Activated CD8-positive, alpha-beta memory T cell treated with anti-CD3 and anti-CD28 coated beads, Interleukin-2, amount 50 U/mL, for 4 hours (primary cell): ENCODE measurements at places on chromosomes 16 and 17.

- DNase-seq = no peak
These were observed 1.6 kb downstream of the DRC7 start for GRCh38 chr16:57696240-57696639.

DNA sequence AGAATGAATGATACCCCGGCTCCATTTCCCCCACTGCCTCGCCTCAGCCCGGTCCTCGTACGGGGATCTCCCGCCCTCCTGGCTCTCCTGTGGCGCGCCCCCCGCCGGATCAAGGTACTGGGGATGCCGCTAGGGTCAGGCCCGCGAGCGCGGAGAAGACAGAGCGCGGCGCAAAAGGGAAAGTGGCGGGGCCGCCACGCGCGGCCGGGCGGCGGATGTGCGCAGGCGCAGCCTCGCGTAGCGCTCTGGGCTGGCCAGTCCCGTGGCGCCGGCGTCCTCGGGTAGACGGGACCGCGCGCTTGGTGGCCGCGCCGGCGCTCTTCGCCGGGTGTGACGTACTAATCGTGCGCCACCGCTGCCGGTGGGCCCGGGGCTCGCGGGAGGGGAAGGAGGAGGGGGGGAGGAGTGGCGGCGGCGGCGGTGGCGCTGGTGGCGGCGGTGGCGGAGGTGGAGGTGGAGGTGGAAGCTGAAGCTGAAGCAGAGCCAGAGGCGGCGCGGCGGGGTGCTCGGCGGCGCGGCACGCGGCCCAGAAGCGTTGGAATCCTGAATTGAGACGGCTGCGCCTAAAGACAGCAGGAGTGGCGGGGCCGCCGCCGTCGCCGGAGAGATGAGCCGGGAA lies at the start of gene SENP3:
SENP3 (plus strand) TSS at position 331 of the 619 bp plus-strand sequence. CDS start 1,158 bp downstream, outside the sequence.
- peak; percentile 92 for DNase-seq

DNA sequence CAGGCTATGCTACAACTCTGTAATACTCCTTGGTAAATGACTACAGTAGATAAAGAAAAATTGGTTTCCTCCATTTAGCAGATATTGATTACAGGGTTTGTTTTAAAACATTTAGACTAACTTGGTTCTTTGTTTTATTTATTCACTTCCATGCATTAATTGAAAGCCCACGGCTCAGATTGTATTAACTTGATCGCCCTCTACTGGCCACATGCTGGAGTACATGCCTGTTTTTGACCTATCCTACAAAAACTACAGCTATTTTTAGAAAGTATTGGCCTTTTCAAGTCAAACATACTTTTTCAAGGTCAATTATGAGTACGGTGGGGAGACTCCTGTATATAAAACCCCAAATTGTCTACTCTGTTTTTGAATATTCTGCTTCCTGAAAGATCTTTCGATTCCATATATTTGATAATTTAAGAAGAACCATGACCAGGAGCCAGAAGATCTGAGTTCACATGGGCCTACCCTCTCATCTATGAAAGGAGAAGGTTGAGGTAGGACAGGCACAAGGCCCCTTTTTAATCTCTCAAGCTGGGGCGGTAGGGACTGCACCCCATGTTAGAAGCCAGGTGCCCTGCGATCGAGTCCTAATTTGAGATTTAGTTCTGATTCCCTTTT lies 51.8 kb downstream of the CA10 start:
- no peak for DNase-seq

DNA sequence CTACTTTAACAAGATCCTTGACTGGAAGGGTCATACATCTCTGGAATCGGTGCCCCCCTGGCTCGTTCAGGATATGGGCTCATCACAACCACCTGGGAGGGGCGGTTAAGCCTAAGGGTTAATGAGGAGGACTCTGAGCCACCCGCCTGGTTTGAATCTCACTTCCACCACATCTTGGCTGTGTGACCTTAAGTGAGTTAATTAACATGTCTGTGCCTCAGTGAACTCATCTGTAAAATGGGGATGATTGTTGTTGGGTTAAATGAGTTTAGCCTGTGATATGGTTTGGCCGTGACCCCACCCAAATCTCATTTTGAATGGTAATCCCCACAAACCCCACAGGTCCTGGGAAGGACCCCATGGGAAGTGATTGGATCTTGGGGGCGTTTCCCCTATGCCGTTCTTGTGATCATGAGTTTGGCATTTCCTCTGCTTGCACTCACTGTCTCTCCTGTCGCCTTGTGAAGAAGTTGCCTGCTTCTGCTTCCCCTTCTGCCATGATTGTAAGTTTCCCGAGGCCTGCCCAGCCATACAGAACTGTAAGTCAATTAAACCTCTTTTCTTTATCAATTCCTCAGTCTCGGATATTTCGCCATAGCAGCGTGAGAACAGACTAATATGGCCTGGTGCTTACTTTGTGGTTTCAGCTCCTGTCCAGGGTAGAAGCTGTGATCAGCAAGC lies 214.0 kb upstream of the CIBAR2 start:
- no peak for DNase-seq

- no peak for DNase-seq
These were observed 14.1 kb upstream of the ITGB4 start for GRCh38 chr17:75707079-75707571.

- DNase-seq = no peak
These were observed 204.2 kb upstream of the KCNJ16 start for GRCh38 chr17:69870751-69871199.

DNA sequence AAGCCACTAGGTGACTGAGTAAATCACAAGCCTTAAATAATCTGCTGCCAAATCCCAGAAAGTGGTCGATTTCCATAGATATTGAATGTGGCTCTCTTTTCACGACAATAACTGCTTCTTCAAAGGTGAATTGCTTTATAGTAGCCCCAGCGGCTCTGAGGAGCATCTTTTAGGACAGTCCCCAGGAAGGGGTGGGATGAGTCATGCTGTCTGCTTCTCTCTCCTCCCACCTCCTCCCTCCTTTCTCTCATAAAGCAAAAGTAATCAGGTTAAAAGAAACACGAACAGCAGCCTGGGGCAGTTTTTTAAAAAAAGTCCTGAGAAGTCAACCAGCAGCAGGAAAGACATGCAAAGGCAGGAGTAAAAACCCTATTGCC lies 1.8 kb downstream of the KIAA0513 start:
- peak; percentile 54 for DNase-seq

GRCh38 chr17:59342681-59343131 lies 11.3 kb downstream of the YPEL2 start:
- peak; percentile 28 for DNase-seq

DNA sequence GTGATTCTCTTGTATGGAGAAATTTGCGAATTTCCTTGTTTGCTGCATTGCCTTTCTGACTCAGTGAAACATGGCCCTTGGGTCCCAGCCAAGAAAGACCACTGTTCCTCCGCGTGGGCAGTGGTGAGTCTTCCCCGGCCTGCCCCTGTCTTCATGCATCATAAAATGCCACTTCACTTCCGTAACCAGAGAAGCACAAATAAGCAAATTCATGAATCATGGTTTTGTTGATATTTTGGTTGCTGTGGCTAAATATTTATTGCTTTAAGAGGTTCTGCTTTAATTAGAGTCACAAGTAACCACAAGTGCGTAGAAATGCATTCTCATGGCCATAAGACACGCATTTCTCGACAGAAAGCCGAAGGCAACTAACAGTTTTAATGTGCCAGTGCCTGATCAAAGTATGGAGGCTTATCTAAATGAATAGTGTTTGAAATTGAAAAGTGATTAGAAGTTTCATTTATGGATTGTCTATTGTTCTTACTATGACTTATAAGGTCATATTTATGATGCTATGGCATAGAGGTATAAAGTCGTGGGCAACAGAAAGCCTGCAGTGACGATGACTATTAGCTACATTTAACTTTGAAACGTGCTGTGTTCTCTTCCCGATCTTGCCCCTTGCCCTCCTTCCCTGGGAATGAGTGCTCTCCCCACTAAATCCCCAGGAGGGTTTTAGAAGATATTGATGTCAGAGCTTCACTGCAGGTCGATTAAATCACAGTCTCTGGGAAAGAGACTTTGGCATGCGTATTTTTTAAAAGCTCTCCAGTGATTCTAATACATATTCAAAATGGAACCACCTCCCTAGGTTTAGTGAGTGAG lies 76.0 kb downstream of the WIPI1 start:
- no peak for DNase-seq

- peak; percentile 41 for DNase-seq
These were observed 10.5 kb upstream of the ALDOA start for GRCh38 chr16:30054959-30055553.

DNA sequence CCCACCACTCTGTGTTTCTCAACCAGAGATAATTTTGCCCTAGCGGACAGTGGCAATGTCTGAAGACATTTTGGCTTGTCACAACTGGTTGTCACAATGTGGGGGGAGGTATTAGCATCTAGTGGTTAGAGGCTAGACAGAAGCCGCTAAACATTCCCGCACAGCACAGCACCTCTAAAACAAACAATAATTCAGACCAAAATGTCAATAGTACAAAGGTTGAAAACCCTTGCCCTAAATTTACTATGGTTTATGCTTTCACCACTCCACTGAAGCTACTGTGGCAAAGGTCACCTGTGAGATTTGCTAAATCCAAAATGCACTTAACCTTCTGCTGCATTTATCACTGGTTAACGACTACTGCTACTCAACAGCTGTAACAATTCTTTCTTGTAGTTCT lies 14.1 kb downstream of the NUP88 start:
- DNase-seq = no peak

DNA sequence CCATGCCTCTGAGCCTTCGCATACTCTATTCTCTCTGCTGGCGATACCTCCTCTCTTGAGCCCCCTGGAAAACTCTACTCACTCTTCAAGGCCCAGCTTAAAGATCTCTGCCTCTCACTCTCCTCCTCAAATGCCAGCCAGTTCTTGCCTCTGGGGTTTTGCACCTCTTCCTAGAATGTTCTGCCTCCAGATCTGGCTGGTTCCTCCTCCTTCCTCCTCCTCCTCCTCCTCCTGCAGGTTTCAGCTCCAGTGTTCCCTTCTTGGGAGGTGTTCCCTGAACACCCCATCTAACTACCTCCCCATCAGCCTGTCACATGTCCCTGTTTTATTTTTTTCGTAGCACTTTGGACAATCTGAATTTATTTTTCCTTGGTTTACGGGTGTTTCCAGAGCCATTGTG lies 35.1 kb upstream of the SBK1 start:
- no peak for DNase-seq
